ENCODE measurements at places on chromosomes 2 and 18.

GRCh38 chr2:8003462-8004075 lies 678.3 kb upstream of the ID2 start:
- DNase-seq, result no peak

DNA sequence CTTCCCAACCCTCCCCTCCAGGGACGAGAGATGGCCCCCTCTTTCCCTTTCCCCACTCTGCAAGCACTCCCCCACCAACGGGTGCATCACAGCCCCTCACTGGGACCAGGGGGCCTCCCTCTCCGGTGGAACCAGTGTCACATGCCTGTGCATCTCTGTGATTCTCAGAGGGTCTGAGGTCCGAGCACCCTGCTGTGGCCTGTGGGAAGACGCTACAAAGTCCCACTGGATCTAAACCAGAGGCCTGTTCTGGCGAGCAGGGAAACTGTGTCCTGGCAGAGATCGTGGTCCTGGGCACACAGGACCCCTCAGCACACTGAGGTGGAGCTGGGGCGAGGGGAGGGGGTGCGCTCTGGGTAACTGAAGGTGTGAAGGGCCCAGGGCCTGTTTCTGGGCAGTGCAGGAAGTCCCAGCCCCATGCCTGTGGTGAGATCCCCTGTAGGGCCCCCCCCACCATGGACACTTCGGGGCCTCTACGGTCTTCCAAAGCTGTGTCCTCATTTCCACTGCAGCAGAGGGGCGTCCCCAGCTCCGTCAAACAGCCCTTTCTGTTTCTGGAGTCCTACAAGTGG lies 8.0 kb downstream of the SNORC start:
- no peak for DNase-seq

DNA sequence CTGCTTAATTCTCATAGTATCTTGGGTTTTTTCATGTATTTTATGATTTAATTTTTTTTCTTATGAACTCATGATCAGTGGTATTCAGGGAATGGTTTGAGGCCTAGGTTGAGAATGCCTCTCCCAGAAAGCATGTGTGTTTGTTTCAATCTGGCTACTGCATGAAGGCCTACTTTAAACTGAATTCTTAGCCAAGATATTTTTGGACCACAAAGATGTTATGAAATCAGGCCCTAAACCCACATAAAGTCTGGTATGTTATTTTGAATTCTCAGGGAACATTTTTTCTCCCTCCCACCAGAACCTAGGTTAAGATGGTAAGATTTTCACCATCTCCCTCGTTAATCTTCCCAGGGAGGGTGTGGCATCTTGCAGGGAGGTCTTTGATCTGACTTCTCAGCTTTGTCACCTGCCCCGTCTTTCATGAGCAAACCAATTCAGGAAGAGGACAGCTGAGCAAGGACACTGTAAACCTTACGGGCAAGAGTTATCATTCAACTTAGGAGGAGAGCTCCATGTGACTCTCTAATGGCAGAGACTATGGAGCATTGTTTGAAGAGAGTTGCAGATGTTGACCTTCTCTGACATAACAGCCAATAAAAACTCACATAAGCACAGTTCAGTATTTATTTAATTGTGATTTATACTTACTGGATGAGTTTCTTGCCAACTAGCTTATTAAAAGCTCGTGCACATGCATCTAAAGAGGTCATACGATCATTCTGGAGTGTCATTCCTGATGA lies 21.3 kb upstream of the ACKR3 start:
- no peak for DNase-seq

GRCh38 chr2:22826703-22827102 lies 558.3 kb upstream of the KLHL29 start:
- no peak for DNase-seq

DNA sequence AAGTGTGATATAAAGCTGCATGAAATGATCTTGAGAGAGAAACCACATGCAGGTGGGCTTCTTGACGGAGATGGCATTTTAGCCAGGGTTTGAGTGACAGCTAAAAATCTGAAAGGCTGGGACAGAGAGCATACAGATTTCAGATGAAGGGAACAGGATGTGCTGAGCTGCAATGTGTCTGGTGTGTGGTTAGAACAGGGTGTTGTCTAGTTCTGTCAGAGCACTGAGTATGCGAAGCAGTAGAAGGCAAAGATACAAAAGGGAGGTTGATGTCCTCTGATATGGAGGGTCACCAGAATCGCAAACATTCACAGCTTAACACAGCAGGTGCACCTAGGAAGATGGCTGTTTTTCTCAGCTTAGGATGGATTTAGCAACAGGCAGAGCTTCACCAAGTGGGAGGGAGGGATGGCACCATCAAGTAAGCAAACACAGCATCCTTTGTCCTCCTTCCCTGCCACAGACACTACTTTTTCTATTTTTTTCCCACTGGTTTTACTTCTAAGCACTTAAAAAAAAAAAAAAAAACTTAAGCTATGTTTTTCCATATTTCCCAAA lies 182.5 kb downstream of the TMX3 start:
- no peak for DNase-seq

Data from activated CD8-positive, alpha-beta memory T cell treated with anti-CD3 and anti-CD28 coated beads for 1 hour (primary cell).